ENCODE measurements at places on chromosomes 13 and 19.

- DNase-seq = no peak
Measured at GRCh38 chr13:57933606-57934005, 302.1 kb downstream of the PCDH17 start.

- no peak for DNase-seq
Measured at GRCh38 chr19:28312269-28312668, 900.7 kb downstream of the UQCRFS1 start.

DNA sequence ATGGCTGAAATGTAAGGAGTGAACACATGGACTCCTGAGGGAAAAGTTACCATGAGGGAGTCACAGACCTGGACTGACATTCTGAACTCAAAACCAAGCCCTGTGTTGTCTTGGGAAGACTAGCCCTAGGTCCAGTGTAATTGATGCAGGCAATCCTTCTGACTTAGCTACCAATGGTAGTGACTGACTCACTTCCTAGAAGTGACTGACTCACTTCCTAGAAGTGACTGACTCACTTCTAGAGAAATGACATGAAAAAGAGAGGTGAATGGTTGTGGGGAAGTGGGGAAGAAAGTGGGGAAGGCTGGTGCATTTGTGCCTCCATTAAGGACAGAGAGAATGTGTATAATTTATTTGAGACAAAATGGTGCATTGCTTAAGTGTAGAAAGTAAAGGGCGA is 49.9 kb downstream of the EDNRB start:
- no peak for DNase-seq

GRCh38 chr19:3458229-3459088 is 21.9 kb downstream of the SMIM24 start:
- DNase-seq = no peak

- DNase-seq = peak; percentile 5
Measured at GRCh38 chr19:36939153-36939552, 23.0 kb downstream of the ZNF568 start.

DNA sequence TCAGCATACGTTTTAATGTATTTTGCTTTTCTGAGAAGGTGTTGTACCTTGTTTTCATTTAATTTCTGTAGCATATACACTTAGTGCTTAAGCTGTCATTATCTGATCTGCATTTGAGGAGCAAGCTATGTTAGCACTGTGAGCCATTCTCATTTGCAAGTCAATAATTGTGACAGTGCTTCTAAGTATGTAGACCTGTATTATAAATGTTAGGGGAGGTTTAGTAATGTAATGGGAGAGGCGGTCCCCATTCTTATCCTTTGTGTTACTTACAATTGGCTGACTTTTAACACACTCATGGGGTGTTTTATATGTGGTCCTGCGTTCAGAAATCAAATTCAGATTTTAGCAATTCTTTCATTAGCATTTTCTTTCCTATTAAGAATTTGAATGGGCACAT is 90.2 kb downstream of the GPC6 start:
- DNase-seq = no peak

- DNase-seq = no peak
Measured at GRCh38 chr13:34044041-34044440, 226.1 kb downstream of the RFC3 start.

DNA sequence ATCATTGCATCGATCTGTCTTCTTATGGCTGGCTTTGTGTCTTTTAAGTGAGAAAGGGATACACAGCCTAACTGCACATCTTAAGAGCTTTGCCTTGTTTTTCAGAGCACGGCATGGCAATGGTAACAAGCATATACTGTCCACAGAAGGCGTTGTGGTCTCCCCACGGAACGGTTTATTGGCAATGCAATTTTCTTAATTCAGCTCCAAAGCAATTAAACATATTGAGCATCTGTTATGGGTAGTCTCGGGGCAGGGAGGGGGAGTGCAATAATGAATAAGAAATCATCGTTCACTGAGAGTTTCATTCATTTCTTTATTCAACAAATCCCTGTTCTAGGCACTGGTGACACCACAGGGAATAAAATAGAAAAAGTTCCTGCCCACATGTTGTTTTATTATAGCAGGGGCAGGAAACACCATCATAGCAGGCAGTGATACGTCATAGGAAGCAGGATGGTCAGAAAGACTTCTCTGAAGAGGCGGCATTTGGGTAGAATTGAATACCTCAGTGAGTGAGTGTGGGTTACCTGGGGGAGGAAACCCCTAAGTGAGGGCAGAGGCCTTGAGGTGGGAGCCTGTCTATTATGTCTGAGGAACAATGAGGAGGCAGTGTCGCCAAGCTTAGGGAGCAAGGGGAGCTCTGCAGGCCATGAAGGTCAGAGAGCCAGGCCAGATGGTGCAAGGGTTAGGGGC is 185.7 kb upstream of the KL start:
- DNase-seq = no peak

DNA sequence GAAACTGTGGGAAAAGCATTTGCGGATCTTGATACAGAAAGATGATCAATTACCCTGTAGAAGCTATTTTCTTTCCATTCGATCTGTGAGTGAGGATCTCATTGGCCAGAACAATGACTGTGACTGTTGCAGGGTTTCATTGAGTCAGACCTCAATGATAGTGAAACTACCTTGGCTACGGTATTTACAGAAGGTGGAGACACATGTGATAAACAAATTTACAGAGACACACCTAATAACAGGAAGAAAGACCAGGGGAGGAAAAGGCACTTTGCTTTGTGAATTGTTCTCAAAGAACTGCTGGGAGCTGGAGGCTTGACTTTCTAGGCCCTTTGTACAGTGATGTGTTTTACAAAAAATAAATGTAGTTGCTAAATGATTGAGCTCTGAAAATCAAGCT is 19.9 kb upstream of the ARGLU1 start:
- no peak for DNase-seq

DNA sequence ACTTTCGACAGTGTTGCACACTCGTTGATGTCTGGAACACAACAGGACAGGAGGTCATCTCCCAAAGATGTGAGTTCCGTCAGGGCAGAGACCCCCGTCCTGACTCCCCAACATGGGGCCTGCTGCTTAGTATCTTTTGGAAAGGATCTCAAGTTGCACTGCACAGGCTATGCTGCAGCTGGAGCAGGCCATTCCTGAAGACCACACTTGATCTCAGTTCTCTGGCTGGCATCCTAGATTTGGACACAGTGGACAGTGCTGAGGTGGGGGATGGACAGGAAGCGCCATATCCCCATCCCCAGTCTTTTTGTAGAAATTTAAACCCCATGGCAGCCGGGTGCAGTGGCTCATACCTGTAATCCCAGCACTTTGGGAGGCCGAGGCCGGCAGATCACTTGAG is 5.9 kb downstream of the ADGRE2 start:
- no peak for DNase-seq

- DNase-seq = no peak
Measured at GRCh38 chr13:28049880-28050875, 50.2 kb downstream of the FLT3 start.

GRCh38 chr19:32924200-32924599 is 47.6 kb downstream of the CEP89 start:
- no peak for DNase-seq

GRCh38 chr19:46631481-46631880 is 4.5 kb downstream of the GNG8 start:
- no peak for DNase-seq

DNA sequence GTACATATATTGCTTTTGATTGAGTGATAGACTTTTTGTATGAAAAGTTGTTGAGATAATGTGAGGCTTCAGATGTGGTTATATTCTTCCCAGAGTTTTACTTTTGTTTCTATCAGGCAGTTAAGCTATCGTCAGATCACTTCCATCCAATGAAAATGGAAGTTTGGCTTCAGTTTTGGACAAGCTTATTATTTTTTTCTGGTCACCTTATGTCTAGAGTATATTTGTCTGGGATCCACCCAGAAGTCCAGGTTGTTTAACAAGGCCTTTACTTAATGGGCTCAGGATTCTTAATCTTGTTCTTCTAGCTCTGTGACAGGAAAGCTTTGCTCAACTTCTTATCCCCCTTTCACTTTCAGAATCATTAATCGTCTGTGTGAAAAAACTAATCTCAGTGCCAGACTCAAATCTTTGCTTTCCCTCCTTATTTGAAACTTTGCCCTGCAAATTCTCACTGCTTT is 150.9 kb downstream of the PDS5B start:
- DNase-seq = no peak

DNA sequence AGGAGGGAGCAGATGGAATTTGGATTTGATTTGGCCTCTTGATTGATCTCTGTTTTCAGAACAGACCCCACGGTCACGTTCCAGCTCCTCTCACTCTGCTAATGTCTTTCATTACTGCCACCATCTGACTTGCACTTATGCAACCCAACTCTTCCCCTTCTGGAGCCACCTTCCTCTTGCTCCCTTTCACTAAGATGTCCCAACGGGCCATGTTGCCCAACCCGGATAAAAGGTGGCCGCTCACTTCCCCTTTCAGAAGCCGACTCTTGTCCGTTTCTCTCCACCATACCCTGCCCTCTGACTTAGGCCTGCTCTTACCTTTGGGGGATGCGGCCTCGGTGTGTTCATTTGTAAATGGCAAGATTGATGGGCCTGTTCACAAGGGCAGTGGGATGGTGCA is 27.4 kb upstream of the CYP4F8 start:
- DNase-seq = no peak

DNA sequence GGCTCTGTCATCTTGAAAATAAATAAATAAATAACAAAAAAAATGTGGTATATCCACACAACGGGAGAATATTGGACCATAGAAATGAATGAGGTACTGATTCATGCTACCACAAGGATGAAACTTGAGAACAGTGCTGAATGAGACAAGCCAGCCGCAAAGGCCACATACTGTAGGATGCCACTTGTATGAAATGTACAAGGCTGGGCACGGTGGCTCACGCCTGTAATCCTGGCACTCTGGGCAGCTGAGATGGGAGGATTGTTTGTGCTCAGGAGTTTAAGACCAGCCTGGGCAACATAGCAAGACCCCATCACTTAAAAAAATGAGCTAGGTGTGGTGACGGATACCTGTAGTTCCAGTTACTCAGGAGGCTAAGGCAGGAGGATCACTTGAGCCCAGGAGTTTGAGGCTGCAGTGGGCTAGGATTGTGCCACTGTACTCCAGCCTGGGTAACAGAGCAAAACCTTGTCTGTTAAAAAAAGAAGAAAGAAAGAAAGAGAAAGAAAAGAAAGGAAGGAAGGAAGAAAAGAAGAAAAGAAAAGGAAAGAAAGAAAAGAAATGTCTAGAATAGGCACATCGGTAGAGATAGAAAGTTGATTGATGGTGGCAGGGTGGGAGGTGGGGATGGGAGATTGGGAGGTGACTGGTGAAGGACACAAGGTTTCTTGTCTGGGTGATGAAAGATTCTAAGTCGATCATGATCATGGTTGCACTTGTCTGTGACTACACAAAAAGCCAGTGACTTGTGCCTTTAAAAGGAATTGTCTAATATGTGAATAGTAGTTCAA is 20.3 kb downstream of the HPN start:
- DNase-seq = no peak

- DNase-seq = no peak
Measured at GRCh38 chr13:44764302-44764692, 188.2 kb upstream of the TSC22D1 start.

DNA sequence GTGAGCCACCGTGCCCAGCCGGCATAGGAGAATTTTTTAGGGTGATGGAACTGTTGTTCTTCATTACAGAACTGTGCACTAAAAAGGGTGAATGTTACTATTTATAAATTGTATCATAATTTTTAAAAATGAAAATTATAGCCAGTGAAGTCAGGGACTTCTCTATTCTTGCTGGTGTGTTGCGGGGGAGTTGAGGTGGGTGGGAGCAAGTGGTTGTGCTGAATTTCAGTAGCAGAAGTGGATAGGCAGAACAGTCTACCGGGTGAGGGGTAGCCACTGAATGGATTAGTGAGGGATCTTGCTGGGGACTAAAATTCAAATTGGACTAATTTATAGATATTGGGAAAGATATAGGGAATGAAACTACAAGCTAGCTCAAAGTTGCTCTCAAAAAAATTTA is 74.0 kb downstream of the CAB39L start:
- DNase-seq = no peak

DNA sequence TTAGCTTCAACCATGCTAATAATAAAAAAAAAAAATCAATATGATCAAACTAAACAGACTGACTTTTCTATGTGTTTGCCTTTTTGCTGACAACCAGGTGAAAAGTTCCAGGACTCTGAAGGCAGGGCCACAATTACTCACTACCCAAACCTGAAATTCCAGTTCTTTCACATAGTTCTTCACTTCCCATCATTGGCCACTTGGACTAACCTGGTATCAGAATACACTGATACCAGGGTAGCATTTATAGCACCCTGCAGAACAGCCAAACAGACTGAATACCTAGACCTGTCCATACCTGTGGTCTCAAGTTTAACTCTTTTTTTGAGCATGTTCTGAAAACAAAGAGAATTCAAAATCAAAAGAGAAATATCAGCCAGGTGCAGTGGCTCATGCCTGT is 25.1 kb downstream of the ELF1 start:
- DNase-seq = no peak

DNA sequence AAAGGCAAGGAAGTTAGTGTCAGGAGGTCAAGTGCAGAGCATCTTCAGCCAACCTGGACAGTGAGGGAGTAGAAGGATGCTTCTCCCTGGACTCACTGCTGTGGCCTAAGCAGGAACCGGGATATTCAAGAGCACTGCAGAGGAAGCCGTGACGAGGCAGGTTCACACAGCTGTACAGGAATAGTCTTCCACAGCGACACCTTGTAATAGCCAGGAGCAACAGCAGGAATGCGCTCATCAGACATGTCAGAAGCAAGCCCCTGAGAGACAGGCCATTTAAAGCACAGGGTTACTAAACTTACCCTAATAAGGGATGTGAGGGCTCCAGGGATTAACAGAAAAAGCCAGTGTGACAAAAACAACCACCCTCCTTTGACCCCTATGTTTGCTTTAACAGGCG is 3.5 kb upstream of the MED26 start:
- no peak for DNase-seq

- DNase-seq = no peak
Measured at GRCh38 chr19:1263188-1263587, 5.9 kb upstream of the CIRBP start.

GRCh38 chr19:8665468-8666213 is 33.0 kb downstream of the ACTL9 start:
- DNase-seq = no peak

DNA sequence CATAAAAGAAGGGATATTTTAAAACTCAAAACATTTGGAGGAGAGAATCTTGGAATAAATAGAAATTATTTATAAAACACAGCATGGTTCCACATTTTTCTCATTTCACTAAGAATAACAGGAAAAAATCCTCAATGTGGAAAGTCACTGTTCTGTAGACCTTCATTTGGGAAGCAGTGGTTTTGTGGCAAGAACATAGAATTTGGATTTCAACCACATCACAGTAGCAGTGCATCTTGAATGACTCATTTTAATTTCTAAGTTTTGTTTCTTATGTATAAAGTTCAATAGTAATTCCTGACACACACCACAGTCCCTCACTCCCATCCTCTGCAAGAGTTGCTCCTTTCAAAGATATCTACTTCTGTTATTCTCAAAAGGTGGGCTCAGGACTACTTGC is 264.0 kb downstream of the ENOX1 start:
- DNase-seq = no peak

- no peak for DNase-seq
Measured at GRCh38 chr13:53264751-53265385, 236.3 kb downstream of the OLFM4 start.

GRCh38 chr19:5955636-5955935 is 22.4 kb downstream of the RANBP3 start:
- DNase-seq = no peak

GRCh38 chr19:21566073-21566472 is 60.7 kb downstream of the ZNF429 start:
- DNase-seq = no peak

Data from KG1 (cell line).